PC-3 (cell line): ENCODE measurements at places on chromosomes 1 and 21. TPM values are rescaled to one million over a fixed set of nuclear protein-coding genes. Genes with fewer than 3 reads are reported as not detected.

TNFRSF25 gene
- 42.5 and 60.1 TPM in 2 replicates for total RNA-seq

DNA sequence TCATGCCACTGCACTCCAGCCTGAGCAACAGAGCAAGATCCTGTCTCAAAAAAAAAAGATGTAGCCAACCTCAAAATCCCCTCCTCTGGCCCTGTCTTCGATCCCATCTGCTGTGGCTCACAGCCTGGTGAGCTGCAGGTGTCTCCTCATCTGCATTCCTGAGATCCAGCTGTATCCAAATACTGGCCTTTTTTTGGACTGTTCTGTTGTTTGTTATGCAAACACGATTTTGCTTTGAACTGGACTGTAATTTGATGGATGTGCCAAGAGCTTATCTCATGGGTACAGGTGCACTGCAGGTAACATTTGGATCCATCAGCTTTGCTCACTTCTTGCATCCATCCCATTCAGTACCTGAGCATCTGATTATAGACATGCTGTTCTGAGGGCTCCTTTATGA lies 14.1 kb upstream of the FAM43B start:
- no peak overlapping the region for H3K27ac ChIP-seq
- DNase-seq = peak; percentile 48
- no peak overlapping the region for H3K4me3 ChIP-seq
- no peaks in the 10 kb centered on the region for H3K27me3 ChIP-seq
- no peaks in the 10 kb centered on the region for H3K36me3 ChIP-seq

FAM3B gene
- total RNA-seq = not detected in 2 replicates

DNA sequence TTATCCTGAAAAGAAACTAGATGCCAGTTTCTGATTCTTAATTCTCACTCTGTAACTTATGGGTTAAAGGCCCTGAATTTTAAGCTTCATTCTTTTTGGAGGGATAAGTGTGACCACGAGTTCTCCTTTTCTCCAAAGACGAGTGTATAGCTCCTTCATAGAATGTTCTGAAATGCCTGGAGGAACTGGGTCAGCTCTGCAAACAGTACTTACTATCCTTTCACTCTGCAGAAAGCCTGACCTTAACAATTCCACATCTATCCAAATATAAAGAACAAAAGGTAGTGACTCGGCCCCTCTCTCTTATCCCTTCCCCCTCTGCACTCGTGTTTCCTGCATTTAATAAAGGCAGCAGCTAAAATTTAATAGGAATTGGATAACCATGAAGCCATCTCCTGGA lies 150.5 kb downstream of the LYPLAL1 start:
- peaks cover 34% of the 10 kb centered on the region for H3K4me1 ChIP-seq
- no peaks in the 10 kb centered on the region for H3K27me3 ChIP-seq
- no peak for DNase-seq
- H3K27ac ChIP-seq = peak overlapping the region; percentile 90
- no peaks in the 10 kb centered on the region for H3K36me3 ChIP-seq

SLC25A34 gene
- total RNA-seq = 0.44 and 2.6 TPM in 2 replicates

DNA sequence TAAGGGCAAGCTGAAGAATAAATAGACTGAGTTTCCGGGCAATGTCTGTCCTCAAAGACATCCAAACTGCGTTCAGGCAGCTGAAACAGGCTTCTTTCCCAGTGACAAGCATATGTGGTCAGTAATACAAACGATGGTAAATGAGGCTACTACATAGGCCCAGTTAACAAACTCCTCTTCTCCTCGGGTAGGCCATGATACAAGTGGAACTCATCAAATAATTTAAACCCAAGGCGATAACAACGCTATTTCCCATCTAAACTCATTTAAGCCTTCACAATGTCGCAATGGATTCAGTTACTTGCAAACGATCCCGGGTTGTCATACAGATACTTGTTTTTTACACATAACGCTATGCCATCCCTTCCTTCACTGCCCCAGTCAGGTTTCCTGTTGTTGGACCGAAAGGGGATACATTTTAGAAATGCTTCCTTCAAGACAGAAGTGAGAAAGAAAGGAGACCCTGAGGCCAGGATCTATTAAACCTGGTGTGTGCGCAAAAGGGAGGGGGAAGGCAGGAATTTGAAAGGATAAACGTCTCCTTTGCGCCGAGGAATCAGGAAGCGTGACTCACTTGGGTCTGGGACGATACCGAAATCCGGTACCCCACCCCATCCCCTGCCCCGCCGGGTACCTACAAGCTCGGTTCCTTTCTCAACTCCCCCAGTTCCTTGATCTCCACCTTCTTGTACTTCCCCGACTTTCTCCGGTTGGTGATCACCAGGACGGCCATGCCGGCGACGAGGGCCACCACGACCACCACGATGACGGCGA lies 1.3 kb downstream of the TACSTD2 start:
- peaks cover 33% of the 10 kb centered on the region for H3K4me1 ChIP-seq
- peak overlapping the region; percentile 100 for H3K4me3 ChIP-seq
- peak; percentile 65 for DNase-seq

FYB2 gene
- not detected in 2 replicates for total RNA-seq

DNA sequence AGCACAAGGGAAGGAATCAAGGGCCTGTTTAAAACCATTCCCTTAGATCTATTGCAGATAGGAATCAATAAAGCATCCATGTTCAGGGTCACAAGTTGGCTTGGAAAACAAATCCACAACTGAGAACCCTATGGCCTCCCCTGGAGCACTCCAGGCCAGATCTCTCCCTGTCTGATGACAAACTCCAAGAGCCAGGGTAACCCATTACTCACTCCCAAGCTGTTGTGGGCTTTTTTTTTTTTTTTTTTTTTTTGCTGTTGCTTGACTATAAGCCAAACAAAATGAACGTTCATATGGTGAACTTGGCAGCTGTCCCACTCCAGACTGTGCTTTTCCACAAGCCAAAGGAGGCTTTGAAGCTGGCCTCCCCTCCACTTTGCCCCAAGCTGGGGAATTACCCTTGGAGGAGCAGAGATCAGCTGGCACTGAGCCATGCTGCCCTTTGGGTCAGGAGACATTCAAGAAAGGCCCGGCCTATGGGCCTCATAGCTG lies 35.7 kb upstream of the VAV3 start:
- H3K36me3 ChIP-seq = no peaks in the 10 kb centered on the region
- peak; percentile 45 for DNase-seq
- no peak overlapping the region for H3K27ac ChIP-seq
- no peak overlapping the region for H3K4me3 ChIP-seq
- H3K27me3 ChIP-seq = no peaks in the 10 kb centered on the region

TNFSF4 gene
- 0.17 and 0.18 TPM in 2 replicates for total RNA-seq

DNA sequence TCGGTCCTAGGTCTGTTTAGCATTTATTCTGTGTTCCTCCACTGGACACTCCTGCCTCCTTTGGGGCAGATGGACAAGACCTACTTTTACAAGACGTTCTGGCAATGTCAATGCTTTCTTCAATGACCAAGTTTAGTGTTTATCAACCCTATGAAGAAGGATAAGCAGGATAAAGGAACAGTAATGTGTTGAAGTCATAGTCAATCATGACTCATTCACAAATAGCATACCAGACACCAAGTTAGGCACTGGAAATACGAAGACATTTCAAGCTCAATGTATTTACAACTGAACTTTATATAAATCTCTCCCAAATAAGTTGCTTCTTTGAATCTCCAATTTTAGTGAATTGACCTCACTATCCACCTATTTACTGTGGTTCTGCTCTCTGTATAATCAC lies 4.8 kb upstream of the SLC35D1 start:
- DNase-seq = peak; percentile 20
- H3K27ac ChIP-seq = no peak overlapping the region
- no peak overlapping the region for H3K4me3 ChIP-seq
- H3K27me3 ChIP-seq = no peaks in the 10 kb centered on the region
- peaks cover 28% of the 10 kb centered on the region for H3K4me1 ChIP-seq
- H3K36me3 ChIP-seq = no peaks in the 10 kb centered on the region

CLDN17 gene
- total RNA-seq = not detected in 2 replicates

DNA sequence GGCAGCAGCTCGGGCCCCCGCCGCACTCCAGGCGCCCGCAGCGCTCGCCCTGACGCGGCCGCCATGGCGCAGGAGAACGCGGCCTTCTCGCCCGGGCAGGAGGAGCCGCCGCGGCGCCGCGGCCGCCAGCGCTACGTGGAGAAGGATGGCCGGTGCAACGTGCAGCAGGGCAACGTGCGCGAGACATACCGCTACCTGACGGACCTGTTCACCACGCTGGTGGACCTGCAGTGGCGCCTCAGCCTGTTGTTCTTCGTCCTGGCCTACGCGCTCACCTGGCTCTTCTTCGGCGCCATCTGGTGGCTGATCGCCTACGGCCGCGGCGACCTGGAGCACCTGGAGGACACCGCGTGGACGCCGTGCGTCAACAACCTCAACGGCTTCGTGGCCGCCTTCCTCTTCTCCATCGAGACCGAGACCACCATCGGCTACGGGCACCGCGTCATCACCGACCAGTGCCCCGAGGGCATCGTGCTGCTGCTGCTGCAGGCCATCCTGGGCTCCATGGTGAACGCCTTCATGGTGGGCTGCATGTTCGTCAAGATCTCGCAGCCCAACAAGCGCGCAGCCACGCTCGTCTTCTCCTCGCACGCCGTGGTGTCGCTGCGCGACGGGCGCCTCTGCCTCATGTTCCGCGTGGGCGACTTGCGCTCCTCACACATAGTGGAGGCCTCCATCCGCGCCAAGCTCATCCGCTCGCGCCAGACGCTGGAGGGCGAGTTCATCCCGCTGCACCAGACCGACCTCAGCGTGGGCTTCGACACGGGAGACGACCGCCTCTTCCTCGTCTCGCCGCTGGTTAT lies 2.8 kb downstream of the KCNJ9 start:
- no peaks in the 10 kb centered on the region for H3K36me3 ChIP-seq
- H3K4me1 ChIP-seq = peaks cover 9% of the 10 kb centered on the region
- DNase-seq = peak; percentile 84
- H3K4me3 ChIP-seq = no peak overlapping the region
- H3K27me3 ChIP-seq = peaks cover 28% of the 10 kb centered on the region

DNA sequence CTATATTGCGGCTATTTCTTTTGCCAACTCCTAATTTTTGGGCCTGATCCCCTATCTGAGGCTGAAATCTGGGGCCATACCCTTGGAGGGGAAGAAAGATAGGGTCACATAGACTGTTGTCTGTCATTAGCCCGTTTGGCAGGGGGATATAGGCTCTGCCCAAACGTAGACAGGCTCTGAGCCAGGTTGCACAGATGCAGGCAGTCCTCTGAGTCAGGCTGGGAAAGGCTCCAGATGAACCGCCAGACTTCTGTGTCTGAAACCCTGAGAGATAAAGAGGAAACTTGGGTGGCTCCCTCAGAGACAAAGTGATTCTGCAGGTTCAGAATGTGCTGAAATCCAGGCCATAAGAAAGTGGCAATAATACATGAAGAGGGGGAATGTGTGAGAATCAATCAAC lies 4.0 kb upstream of the CAP1 start:
- peaks cover 20% of the 10 kb centered on the region for H3K4me1 ChIP-seq
- no peaks in the 10 kb centered on the region for H3K27me3 ChIP-seq
- no peak overlapping the region for H3K27ac ChIP-seq
- DNase-seq = peak; percentile 69
- no peak overlapping the region for H3K4me3 ChIP-seq

DNA sequence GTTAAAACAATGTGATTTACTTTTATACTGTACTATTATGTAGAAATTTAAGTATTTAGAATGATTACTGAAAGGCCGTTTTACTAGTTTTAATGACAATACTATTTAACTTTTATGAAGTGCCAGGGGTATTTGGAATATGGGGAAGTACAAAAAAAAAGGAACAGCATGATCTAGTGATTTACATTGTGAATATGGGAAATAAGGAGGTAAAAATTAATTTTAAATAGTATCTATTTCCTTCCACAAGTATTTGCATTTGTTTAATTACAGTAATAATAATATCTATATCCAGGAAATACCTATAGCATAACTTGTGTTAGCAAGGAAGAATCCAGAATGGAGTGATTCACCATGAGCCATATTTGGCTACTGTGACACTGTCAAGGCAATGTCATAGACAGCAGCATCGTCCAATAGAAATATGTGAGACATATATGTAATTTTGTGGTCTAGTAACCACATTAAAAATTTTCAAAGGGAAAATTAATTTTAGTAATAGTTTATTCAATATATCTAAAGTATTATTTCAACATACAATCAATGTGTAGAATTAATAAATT lies 22.0 kb downstream of the CNST start:
- peak overlapping the region; percentile 4 for H3K27ac ChIP-seq
- peaks cover 7% of the 10 kb centered on the region; the same call in 1 of the 2 replicates for H3K36me3 ChIP-seq
- peak; percentile 94 for DNase-seq
- peaks cover 19% of the 10 kb centered on the region for H3K4me1 ChIP-seq
- H3K4me3 ChIP-seq = no peak overlapping the region

DNA sequence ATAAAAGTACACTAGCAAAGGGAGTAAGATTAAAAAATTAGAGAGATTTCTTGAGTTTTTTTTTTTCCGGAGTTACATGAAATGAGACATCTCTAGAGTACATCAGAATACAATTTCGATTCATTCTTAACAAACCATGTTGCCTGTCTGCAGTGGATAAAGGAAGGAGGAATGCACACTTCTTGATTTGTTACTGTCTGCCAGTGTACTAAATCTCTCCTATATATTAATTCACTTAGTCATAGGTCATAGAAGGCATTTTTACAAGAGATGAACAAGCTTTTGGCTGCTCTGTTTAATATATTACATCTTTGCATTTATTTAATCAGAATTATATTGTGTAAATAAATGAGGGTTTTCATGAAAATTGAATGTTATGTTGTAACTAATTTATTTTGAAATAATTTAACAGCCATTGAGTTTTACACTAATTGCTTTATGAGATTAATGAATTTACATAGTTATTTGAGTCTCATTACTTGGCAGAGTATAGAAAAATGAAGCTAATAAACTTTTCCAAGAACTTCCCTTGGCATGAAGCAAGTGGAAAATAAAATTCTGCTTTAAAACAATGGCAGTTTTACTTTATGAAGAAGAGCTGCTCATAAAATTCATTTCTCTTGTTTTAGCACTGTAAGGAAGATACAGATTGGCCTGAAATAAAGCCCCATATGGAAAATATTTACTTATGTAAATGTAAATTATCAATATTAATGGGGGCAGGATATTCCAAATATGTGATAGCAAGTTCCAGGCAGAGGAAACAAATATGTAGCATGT lies 1284.7 kb downstream of the BRINP3 start:
- no peaks in the 10 kb centered on the region for H3K27me3 ChIP-seq
- H3K4me1 ChIP-seq = no peaks in the 10 kb centered on the region
- no peak overlapping the region for H3K4me3 ChIP-seq
- peak; percentile 10 for DNase-seq
- H3K36me3 ChIP-seq = no peaks in the 10 kb centered on the region

GRCh38 chr1:161128591-161129420 lies 3.7 kb downstream of the DEDD start:
- no peaks in the 10 kb centered on the region for H3K27me3 ChIP-seq
- H3K36me3 ChIP-seq = peaks cover 42% of the 10 kb centered on the region
- peaks cover 18% of the 10 kb centered on the region for H3K4me1 ChIP-seq
- no peak overlapping the region for H3K4me3 ChIP-seq

GRCh38 chr1:158506369-158506987 lies 34.5 kb downstream of the OR10R2 start:
- H3K4me3 ChIP-seq = no peak overlapping the region
- peaks cover 2% of the 10 kb centered on the region; the same call in 1 of the 2 replicates for H3K36me3 ChIP-seq
- peak; percentile 32 for DNase-seq
- peaks cover 5% of the 10 kb centered on the region; the same call in 1 of the 2 replicates for H3K27me3 ChIP-seq

DNA sequence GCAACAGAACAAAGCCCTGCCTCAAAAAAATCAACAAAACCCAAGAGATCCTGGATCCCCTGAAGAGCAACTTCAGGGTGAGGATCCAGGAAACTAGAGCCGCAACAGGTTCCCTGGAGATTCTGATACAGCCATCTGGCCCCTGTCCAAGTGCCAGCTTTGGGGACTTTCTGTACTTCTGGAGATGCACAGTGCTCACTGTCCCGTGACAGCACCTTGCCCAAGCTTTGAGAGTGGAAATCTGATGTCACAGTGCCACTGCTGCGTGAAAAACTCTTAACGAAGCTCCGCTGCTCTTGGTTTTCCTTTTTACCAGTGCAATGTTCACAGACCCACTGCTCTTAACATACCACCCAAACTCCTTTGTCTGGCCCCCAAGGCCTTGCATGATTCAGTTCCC lies 26.3 kb downstream of the STK40 start:
- no peak overlapping the region for H3K4me3 ChIP-seq
- H3K4me1 ChIP-seq = peaks cover 14% of the 10 kb centered on the region
- peak overlapping the region; percentile 59 for H3K27ac ChIP-seq
- DNase-seq = no peak
- no peaks in the 10 kb centered on the region for H3K27me3 ChIP-seq
- H3K36me3 ChIP-seq = peaks cover 49% of the 10 kb centered on the region
